ENCODE measurements at places on chromosomes 4 and X.

- DNase-seq: no peak
These were observed 19.3 kb downstream of the ZFX start for GRCh38 chrX:24168807-24169206.

DNA sequence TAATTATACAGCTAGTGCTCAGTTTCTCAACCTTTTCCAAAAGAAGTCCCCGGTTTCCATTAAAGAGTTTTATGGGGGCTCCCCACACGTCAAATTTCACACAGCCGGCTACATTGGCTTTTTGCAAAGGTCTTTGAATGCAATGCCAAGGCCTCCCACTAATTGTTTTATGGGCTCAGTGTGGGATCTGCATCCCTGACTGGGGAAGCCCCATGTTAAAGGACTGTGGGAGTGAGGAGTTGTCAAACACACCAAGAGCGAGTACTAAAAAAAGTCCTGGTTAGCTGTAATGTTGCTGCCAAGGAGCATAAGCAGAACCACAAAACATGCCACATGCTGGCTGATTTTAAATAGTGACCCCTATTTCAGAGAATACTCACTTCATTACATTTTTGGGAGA is 162.6 kb downstream of the BMPR1B start:
- no peak for DNase-seq

- DNase-seq: no peak
These were observed 1.2 kb downstream of the SPOCK3 start for GRCh38 chr4:167232805-167233684.

DNA sequence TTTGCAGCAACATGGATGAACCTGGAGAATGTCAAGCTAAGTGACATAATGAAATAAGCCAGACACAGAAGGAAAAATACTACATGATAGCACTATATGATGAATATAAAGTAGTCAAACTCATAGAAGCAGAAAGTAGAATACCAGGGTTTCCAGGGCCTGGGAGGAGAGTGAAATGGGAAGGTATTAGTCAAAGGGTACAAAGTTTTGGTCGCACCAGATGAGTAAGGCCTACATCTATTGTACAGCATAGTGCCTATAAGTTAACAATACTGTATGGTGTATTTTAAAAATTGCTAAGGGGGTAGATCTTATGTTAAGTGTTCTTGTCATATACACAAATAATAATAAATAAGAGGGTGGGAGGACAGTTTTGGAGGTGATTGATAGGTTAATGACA is 41.5 kb downstream of the ENOX2 start:
- DNase-seq: no peak

- no peak for DNase-seq
These were observed 6.4 kb downstream of the ARX start for GRCh38 chrX:25009407-25009806.

DNA sequence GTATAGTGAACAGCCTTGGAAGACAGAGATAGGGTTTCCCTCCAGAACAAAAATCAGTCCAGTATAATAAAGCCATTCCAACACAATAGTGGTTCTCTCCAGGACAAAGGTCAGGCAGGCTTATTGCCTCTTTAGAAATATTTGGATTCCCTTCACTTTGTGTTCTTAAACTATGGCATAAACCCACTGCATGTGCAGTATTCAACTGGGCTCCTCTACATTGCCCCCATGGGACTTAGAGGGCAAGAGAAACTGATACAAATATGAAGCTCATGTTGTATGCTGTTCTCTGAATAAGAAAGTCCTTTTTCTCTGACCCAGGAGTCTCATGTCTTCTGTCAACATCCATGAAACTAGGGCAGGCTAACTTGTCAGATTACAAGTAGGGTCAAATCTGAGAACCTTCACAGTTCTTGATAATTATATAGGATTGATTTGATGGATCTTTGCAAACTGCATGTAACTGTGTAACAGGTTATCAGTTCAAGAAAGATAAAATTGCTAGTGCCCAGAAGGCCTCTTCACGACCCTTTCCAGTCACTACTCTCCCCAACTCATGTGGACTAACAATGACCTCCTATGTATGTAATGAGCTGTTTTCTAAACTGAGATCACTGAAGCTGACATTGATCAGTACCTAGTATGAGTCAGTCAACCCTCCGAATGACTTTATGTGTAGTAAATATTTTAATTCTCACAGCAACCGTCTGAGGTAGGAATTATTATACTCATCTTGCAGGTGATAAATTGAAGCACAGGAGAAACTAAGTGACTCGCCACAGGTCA is 31.9 kb upstream of the FAM9C start:
- DNase-seq: no peak

- DNase-seq: no peak
These were observed 822.0 kb upstream of the SLIT2 start for GRCh38 chr4:19429684-19430083.

- no peak for DNase-seq
These were observed 289.7 kb downstream of the SHOX start for GRCh38 chrX:920234-920799.

DNA sequence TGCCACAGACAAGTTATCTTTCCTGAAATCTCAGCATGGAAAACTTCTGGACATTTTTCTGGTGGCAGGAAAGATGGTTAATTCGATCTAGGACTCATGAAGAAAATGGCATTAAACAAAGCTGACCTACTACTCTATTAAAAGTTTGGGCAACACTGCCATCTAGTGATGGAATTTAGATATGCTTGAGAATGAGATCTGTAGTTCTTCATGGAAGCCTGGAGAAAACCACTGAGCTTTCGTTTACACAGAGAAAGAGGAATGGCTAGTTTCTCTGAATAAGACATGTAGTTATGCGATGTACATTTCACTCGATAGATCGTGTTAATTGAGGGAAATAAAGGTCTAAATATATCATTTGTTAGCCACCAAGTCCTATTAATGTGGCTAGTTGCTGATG is 51.7 kb upstream of the CHRDL1 start:
- no peak for DNase-seq

DNA sequence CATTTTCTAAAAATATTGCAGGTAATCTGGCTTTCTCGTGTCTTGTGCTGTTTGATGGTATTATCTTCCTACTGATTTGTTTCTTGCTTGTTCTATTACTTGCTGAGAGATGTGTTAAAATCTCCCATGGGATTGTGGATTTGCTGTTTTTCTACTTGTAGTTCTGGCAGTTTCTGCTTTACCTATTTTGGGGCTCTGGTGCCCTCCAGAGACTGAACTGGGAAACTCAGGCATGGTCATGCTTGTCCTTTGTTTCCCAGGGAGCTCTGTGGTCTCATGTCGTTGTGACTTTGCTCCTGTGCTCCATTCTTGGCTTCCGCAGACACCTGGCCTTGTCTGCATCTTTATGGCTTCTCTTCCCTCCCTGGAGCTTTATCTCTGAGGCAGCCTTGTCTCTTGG is 39.5 kb downstream of the NSD2 start:
- no peak for DNase-seq

DNA sequence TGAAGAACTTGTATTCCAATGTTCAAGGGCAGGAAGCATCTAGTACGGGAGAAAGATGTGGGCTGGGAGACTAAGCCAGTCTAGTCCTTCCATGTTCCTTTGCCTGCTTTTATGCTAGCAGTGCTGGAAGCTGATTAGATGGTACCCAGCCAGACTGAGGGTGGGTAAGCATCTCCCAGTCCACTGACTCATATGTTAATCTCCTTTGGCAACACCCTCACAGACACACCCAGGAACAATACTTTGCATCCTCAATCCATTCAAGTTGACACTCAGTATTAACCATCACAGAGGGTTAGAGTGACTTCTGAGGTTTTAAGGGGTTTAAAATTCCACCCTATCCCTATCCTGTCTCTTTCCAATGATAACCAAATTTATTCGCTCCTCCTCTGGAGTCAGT is 6.5 kb downstream of the HMGN5 start:
- no peak for DNase-seq

DNA sequence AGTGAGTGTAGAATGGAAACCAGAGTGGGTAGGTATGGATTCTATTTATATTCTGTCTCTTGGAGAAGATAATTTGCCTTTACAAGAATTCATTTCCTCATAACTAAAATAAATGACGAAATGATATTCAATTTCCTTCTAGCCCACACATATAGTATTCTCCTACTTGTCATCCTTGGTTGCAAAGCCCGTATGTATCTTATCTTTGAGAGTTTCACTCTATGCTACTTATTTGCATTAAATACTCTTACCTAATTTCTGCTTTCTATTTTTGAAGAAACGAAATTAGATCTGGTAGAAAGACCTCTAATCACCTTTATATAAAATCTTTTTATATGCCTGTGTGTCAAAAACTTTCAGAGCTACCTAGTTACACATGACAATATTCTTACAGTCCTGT is 457.7 kb downstream of the NKX6-1 start:
- no peak for DNase-seq

GRCh38 chr4:118716304-118716703 is 31.1 kb downstream of the METTL14 start:
- DNase-seq: no peak

DNA sequence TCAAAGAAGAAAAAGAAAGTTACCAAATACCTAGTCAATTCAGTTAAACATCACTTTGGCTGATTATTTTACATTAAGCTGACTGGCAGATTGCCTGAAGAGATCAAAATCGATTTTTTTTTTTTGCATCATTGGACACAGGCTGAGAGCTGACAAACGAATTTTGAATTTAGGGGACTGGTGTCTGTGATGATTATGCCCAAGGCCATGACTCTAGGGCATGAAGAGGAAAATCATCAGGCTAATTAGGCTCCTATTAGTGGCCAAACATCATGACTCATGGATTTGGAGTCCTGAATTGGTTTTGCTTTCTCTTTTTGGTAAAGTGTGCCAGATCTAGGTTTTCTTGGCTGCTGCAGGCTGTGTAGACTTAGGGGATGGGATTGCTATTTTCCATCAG is 829.3 kb upstream of the LCORL start:
- DNase-seq: no peak

GRCh38 chr4:165826166-165826565 is 46.9 kb upstream of the TLL1 start:
- DNase-seq: no peak

DNA sequence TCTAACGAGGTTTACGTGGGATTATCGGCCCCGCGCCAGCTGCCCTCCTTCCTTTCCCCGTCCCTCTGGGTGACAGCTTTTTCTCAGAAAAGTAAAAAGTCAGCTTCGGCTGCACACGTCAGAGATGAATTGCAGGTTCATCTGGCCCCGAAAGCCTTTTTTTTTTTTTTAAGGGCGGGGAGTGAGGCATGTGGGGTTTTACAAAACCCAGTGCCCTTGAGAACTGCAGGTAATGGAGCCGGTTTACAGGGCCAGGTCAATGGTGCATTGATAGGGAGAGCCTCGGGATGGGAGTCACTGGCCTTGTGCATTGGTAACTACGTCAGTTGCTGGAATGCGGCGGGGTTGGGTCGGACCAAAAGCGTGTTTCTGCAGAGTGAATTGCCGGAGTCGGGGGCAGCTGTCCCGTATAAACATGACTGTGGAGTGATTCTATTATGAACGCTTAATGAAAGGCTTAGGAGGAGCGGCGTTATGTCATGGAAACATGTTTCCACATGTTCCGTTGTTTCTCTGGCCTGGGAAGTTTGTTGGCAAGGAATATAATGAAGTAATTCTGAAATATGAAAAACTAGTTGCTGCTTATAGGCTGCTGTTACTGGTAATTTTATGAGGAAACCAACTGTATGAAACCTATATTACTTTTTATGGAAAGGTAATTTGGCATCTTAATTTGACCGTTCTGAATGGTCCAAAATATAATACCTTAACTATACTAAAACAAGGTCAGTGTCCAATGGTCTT is 1.1 kb downstream of the HSPA4L start:
- DNase-seq: peak; percentile 32

DNA sequence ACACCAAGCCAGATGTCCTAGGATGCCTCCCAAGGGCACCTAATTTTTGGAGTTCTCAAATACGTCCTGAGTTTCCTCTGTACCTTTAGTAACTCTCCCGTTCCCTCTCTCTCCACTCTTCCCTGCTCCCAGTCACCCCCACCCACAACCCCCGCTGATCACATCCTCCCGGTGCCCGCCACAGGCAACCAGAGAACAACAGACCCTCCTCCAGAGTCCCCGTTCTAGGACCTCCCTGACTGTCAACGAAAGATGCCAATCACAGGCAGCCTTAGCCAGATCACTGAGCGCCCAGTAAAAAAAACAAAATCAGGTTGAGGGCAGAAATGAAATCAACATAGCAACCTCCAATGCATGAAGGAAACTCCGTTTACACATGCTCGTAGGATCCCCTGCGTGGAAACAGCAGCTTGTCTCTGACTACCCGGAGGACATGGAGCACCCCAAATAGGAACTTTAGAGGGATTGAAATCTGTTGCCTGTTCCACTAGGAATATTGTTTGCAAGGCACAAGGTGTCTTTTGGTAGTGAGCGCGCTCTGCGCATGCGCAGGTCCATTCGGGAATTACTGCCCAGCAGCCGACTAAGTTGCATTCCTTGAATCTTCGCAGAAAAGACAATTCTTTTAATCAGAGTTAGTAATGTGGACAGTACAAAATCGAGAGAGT is at the start of gene GABRB1:
GABRB1 (plus strand) TSS at position 557 of the 668 bp plus-strand sequence.
- DNase-seq: peak; percentile 33

DNA sequence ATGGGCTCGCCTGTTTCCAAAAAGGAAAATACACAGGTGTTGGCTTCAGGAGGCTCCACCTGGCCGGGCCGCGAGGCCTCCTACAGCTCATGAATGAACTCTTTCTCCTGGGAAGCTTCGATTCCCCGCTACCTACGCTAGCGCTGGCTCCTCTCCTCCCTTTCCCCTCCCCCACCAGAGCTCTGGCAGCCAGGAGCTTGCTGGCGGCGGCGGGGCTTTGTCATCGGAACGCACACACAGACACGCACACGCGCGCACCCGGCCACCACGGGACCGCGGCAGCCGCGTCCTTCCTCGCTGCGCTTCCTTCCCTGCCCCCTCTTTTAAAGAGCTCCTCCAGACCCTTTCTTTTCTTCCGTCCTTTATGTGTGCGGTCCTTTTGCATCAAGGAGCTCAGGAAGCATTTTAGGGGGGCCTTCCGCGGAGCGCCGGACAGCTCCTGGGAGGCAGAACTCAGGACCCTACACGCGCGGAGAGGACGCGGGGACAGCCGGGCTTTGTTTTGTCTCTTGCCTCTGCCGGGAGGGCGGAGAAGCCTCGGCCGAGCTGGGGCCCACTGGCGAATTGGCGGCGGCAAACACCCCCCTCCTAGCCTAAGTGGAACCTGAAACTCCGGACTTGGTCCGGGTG is 70.2 kb upstream of the BCOR start:
- DNase-seq: no peak

DNA sequence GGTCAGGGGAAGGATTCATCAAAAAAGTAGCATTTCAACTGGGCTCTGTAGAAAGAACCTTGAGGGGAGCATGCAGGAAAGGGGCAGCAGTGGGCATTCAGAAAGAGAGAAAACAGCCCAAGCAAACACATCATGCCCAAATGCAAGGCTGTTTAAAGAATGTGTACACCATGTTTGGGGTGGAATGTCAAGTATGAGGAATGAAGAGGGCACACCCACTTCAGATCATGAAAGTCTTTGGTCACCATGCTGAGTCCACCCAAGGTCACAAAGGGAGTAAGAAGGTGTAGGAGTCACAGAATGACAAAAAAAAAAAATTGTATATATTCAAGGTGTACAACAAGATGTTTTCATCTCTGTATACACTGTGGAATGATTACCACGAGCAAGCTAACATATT is 9.4 kb downstream of the S100G start:
- no peak for DNase-seq
